ENCODE measurements at places on chromosomes 3 and 15. TPM values are rescaled to one million over a fixed set of nuclear protein-coding genes. Genes with fewer than 3 reads are reported as not detected.

Gene DCUN1D1
- 53.8 TPM for total RNA-seq

Gene CHRD
- 6.4 TPM for total RNA-seq

Gene ZNF660
- 18.7 TPM for total RNA-seq

DNA sequence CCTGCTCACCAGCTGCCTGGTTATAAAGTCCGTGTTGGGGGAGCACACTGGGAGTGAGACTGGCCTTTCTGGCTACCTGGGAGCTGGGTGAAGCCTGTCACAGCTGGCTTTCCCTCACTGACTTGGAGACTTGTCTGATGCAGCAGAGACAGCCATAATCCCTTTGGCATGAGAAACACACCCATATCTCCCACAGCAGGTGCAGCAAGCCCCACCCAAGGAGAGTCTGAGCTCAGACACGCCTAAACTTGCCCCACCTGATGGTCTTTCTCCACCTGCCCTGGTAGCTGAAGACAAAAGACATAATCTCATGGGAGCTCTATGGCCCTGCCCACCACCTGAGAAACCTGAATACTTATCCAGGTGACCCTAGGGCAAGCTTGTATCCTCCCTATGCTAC, 54.8 kb downstream of the NMD3 start:
- DNase-seq = no peak

DNA sequence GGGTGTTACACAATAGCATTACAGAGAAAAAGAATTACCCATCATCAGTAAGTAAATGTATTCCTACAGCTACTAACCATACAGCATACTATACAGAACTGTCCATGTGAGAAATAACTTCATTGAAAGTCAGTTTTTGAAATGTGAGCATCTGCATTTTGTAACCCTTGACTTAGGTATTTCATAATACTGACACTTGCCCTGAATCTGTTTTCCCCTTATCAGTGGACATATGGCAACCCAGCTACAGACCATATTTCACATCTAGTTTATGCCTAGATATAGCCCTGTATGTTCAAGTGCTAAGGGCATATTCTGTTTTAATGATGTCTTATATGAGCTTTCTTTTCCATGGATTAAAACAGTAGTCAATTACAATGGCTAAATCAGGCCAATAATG, 297.6 kb downstream of the TBC1D5 start:
- DNase-seq = no peak

DNA sequence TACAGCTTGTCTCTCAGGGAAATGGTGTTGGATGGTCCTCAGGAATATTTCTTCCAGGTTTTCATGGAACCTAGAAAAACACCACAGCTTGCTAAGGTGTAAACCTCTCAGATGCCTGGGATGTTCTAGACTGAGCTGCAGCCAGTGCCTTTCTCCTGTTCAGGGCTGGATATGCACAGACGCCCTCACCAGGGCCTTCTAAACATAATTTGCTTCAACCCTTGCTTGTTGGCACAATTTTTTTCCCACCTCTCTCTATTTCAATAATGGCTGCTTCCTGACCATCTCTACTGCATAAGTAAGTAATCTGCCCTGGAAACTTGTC, 28.2 kb downstream of the SIAH2 start:
- DNase-seq = no peak

- DNase-seq = no peak
Observed at GRCh38 chr3:23550402-23550801, 255.4 kb upstream of the UBE2E1 start.

Gene LSAMP
- total RNA-seq = 34.6 TPM

Gene ZNF620
- 15.1 TPM for total RNA-seq

DNA sequence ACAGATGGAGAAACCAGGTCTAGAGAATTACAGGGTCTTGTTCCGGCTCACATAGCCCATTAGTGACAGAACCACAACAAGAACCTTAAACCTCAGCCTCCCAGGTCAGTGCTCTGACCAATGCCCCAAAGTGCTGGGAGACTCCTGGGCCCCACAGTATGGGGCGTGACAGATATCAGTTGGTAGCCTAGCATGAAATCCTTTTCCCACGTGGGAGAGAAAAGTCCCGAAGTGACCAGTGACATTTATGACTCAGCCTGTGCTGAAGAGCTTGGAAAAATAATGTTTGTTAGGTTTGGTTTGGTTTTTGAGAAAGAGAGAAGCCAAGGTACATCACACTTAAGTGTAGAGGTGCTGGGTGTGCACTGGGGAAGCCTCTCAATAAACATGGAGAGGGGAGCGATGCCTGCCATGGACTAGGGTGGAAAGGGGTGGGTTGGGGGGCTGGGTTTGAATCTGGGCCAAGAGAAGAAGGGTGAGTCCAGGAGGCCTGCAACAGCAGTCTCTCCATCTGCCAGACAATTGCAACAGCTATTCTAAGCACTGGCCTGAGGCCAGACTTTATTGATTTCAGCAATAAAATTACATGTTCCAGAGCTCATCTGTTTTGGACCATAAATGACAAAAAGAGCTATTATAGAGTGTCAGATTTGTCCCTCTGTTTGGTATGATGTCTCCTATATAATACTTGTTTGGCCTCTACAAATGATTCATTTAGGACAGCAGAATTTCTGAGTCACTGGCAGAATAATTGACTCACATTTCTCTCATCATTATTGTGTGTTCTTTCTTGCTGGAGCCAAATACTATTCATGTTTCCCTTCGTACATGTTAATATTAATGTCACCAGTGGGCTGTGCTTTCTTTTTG, 43.4 kb downstream of the C2CD4A start:
- no peak for DNase-seq

Gene PTH1R
- total RNA-seq = 34.3 TPM

Gene SEMA3G
- 0.66 TPM for total RNA-seq

Gene GOLGA8G
- not detected for total RNA-seq

GRCh38 chr15:50051811-50052419, 67.1 kb downstream of the ATP8B4 start:
- DNase-seq = peak; percentile 51

DNA sequence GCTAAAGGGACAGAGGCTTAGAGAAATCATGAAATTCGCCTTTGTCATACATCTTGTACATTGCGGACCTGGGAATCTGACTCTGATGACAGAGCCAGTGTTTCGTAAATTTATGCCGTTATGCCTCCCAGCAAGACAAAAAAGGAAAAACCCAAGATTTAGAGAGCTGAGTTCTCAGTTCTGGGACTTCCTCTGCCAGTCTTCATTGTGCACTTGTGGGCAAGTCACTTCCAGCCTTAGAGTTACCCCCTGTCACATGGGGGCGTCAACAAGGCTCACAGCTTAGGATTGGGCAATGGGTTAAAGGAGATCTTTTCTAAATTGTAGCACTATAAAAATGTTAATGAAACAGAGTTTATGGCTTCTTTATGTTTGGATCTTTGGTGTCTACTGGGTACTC, 41.9 kb upstream of the MITF start:
- no peak for DNase-seq

DNA sequence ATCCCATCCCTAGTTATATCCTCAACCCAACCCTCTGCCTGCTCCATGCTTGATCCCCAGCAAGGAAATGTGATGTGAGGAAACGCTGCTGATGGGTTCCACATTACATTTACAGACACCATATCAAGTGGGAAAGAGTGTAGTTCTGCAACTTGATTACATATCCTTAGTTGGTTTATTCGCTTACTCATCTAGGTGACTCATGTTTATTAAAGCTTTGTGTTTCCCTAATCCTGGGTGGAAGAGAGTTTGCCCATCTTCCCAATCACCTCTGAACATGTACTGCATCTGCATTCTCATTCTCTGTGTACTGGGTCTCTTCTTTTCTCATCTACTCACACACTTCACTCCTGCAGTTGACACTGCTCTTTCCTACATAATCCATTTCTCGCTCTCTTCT, 91.7 kb upstream of the PDZRN3 start:
- no peak for DNase-seq

DNA sequence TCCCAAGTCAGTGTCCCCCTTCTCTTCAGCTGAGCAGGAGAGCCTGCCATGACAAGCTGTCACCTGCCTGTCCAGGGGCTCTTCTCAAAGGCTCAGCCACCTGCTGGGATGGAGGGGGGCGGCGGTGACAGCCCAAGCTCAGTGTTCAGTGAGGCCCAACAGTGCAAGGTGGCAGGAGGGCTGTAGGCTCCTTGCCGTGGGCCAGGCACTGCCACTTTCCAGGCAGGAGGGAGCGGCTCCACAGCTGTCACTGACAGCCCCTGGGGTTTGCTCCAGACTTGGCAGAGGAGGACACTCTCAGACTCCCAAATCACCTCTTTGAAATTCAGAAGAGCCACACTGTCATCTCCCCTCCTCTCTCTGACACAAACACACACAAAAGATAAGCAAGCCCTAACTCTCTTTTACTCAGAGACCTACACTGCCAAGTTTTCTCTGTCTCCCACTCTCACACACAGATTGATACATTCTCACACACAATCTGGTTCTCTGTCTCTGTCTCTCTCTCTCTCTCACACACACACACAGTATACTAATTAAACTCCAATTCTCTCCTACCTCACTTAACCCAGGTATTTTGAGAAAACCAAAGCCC, 443.3 kb downstream of the EPHB1 start:
- no peak for DNase-seq

DNA sequence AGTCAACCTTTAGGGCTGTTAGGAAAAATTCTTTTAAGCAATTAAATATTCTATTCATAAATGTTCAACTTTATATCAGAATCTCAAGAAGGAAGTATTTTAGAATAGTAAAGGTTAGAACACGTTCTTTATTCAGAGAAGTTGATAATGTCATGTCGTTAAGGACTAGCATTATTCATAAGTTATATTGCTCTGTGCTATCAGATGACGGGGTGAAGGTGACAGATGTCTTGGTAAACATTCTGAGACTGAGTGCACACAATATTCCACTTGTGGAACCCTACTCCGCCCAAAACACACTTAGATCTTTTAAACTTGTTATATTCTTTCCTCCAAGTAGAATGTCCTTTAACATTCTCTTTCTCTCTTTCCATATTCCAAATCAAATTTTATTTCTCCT, 7.9 kb downstream of the AP4E1 start:
- DNase-seq = no peak

- no peak for DNase-seq
Observed at GRCh38 chr3:16548721-16549120, 35.2 kb upstream of the RFTN1 start.

DNA sequence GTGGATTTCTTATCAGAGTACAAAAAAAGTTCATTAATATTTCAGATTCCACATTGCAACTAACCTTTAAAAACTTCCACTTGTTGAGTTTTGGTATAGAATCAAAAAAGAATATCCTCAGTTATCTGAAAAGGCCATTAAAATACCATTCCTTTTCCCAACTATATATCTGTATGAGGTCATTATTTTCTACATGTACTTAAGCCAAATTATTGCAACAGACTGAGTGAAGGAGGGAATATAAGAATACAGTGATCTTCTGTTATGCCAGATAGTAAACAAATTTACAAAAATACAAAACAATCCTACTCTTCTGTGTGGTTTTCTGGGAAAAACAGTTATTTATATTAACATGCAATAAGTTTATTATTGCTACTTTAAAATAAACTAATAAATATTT, 5.7 kb upstream of the GANC start:
- no peak for DNase-seq

DNA sequence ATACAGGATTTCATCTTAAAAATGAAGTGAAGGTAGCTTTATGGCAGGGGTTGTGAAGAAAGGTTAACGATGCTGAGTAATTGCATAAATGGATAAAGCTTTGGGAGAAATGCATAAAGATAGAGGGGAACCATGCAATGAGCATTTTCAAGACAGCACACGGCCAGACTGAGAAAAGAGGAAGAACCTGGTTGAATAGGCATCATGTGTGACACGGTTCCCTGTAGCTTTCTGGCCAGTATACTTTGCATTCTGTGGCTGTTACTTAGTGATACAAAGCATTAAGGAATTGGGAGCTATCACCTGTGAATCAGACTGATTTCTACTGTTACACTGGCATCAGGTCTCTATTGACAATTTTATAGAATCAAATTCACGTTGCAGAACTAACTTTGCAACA, 33.3 kb downstream of the NR2C2 start:
- no peak for DNase-seq

- no peak for DNase-seq
Observed at GRCh38 chr3:72043204-72044133, 258.5 kb upstream of the PROK2 start.

- DNase-seq = no peak
Observed at GRCh38 chr3:78314327-78314726, 1274.4 kb downstream of the ROBO2 start.

Gene CCR1
- total RNA-seq = not detected

GRCh38 chr3:63333815-63334214, 55.7 kb downstream of the SYNPR start:
- no peak for DNase-seq

DNA sequence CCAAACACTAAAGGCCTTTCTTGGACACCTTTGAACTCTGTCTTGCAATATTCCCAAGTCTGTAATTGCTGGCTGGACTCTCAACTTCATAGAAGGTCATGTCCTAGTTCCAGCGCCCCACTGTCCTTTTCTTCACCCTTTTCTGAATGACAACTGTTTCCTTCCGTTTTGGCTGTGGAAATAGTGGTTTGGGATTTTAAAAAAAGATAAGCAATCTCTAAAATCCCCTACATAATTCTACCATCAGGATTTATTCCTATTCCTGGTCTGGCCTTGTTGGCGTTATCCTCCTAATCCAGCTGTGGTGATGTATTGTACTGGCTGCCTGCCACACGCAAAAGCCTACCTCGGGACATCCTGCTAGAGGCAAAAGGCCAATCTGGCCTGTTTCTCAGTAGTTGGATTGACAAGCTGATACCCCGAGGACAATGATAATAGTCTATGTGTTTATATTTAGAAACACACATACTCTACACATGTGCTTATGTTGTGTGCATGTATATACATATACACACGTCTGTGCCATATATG, 440.3 kb upstream of the DPH6 start:
- no peak for DNase-seq

- peak; percentile 55 for DNase-seq
Observed at GRCh38 chr3:89113893-89114840, 6.7 kb downstream of the EPHA3 start.
